CD4-positive, CD25-positive, alpha-beta regulatory T cell (primary cell): ENCODE measurements at places on chromosomes 2 and 18.
A peak's percentile ranks its signal among the peaks of the same experiment; 100 is the strongest.

- DNase-seq: no peak
These were observed 59.9 kb upstream of the SPAG16 start for GRCh38 chr2:213224366-213224765.

DNA sequence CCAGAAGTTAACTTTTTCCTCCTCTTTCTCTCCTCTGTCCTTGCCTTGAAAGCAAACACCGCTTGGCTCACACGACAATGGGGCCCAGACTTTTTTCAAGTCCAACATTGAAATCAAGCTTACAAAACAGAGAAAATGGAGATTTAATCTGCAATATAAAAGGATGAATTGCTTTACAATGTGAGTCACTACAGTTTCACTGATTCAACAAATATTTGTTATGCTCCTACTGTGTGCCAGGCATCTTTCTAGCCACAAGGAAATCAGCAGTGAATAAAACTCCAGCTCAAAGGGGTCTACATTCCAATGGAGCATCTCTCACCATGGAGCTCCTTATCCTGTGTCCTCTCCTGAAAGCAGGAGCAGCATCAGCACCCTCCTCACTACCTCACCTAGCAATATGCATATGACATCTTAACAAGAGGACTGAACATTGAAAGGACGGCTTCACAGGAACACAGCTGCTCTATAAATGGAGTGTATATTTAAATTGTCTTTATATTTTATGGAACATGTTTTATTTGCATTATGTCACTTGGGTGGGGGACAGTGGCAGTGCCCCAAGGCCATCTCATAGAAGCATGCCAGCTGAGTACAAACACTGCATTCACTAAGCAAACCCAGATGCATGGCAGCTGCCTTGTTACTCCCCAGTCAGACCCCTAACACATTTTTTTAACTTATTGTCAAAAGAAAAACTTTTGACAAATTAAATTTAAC, 39.5 kb downstream of the PKDCC start:
- DNase-seq: no peak

- no peak for DNase-seq
These were observed 13.0 kb downstream of the FABP1 start for GRCh38 chr2:88114889-88115288.

DNA sequence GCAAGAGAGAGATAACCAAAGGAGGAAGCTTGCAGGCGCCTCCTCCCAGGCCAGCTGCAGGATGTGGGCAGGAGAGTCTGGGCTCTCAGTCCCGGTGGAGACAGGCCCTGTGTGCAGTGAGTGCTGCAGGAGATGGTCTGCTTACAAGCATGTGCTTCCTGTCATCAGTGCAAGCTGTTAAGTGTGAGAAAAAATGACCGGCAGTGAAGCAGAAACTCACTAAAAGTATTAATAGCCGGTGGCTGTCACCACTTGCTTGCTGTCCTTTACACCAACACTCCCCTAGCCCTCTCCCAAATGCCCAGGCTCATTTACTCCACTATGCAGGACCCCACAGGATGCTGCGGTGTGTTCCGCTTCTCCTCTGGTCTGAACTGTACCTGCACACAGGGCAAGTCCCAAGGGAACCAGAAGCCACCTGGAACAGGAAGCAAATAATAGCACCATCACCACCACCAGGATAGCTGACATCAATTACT, 435.6 kb upstream of the HS6ST1 start:
- DNase-seq: peak; percentile 28

GRCh38 chr2:118449401-118449800, 361.1 kb downstream of the INSIG2 start:
- no peak for DNase-seq

DNA sequence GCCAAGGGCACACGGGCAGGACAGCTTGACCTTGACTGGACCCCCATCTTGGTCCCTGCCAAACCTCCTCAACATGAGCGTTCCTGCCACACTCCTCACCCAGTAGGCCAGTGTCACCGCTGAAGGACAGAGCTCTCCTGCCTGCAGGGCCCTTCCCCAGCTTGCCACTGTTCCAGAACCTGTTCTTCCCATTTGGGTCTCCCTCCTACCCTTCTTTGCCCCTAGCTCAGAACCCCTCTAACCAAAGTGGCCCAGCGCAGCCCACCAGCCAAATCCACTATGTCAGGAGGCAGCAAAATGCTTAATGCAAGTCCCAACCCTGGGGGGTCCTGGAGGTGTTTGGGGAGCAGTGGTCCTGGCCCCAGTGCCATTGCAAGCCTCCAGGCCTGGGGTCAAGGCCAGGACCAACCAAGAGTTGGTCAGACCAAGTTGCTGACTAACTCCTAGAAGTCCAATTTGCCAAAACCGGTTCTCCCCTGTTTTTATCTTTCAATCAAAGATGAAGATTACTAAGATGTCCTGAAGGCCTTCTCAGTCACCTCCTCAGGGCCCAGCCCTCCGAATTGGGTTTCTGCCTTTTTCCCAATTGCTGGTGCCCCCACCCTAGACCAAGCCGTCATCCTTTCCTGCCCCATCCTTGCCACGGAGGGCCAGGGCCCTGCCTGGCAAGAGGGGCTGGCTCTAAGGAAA, 4.5 kb upstream of the ASPRV1 start:
- no peak for DNase-seq

GRCh38 chr2:122858075-122858702, 1102.7 kb downstream of the TSN start:
- DNase-seq: no peak

DNA sequence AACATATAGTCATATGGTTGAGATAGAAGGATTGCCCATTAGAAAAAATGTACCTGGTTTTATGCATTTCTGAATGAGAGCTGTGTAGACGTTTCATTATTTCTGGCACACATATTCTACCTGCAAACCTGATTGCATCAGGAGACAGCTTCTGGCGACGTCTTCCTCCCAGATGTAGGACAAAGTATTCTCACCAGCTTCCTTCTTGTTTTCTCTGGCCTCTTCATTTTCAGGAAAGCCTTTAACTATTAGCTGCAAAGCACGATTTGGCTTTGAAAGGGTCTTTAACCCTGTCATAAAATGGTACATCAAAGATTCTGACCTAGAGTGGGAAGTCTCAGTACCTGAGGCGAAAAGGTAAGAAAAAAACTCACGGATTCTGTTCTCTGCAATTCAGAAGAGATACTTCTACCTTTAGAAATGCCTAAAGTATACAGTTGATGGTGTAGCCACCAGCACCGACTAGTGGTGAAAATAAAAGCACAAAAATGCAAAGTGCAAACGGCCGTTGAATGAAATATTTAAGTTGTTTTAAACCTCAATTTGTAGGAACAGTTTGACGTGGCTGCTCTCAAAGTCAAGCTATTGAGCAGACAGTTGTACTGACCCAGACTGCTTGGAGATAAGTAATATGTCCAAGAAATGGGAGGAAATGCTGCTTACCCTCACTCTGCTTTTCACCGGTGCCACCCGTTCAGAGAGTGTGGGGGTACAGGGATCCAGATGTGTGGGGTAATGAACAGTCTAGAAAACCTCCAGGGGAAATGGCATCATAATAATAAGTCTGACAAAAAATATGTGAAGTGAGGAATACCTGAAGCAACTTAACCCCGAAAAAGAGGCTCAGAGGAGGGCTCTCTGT, 20.2 kb downstream of the IL18RAP start:
- DNase-seq: peak; percentile 54

DNA sequence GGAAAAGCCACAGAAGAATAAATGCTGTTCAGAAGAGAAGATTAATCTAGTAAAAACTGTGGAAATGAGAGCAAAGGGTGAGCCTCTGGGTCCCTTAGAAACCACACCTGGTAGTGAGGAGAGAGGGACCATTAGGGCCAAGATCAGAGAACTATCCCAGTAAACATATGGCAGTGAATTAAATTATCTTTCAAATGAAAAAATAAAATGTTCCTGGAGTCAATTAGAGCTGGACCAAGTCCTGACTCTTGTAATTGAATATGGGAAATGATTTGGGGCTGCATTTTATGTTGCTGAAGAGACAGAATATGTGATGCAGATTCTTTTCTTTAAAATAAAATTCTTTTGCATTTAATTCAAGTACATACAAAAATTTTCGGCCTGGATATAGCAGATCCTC, 62.2 kb upstream of the PAX3 start:
- no peak for DNase-seq

- peak; percentile 51 for DNase-seq
These were observed 24.8 kb upstream of the RPE start for GRCh38 chr2:209977386-209978239.

GRCh38 chr2:224147174-224147573, 108.1 kb upstream of the SERPINE2 start:
- no peak for DNase-seq

- DNase-seq: no peak
These were observed 12.6 kb upstream of the KCMF1 start for GRCh38 chr2:84958135-84959059.

DNA sequence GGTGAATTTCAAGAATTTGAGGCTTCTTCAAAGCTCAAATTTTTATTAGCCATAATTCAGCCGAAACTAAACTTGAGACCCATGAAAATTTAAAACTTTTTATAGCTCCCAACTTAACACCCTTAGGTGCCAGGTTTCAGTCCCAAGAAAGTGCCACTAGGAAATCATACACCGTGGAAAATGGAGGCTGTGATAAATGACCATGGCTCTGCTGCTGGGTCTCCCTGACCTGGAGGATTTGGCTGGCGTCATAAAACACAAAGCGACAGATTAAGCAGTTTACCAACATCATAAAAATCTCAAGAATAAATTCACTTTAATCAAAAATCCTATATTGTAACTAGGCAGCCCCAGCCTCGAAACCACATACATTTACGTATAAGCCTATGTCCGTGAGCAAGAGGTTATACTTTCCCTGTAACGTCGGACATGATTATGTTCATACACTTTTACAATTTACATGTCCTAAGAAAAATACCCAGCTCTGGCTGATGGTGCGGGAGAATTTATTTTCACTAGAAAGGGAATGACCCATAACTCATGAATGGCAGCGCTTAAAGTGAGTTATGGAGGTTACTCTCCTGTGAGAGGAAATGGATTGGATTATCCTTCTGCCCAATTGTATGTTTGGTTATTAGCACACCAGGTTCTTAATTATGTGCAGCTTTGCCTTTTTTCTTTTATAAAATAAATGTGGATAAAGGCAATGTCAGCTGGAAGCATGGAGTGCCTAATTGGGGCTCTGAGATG, 329.4 kb downstream of the AGPS start:
- DNase-seq: no peak

DNA sequence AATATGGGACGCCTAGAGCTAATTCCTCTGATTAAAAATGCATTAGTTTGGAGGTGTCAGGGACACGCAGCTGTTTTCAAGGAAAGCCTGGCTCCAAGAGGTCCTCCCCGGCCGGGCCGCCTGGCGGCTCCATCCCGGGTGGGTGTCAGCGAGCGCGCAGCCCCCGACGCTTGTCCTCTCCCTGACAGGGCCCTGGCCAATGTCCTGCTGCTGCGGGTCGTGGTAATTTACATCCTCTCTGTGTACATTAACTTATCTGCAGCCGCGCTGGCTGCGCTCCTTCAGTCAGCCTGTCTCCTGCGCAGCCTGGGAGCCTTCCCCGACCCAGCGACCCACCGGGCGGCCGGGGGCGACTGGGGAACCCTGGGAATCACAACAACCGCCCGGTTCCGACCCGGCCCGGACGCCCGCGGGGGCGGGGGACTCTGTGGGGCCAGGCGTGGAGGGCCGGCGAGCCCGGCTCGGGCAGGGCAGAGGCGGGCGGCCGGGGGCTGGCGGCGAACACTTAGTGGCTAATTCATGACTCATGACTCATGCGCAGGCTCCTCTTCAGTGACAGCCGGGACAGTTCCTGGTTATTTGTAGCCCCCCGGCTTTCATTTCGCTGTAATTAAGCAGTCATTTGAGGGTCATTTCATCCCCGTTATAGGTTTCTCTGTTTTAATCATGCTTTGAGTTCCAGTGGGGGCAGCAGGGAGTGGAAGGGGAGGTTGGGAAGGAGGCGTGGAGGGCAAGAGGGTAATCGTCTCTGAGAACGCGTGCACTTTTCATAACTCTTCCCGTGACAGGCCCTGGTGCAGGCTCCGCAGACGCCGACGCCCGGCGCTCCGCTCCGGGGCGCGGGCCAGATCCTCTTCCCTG, 141.9 kb upstream of the CTAGE1 start:
- no peak for DNase-seq

DNA sequence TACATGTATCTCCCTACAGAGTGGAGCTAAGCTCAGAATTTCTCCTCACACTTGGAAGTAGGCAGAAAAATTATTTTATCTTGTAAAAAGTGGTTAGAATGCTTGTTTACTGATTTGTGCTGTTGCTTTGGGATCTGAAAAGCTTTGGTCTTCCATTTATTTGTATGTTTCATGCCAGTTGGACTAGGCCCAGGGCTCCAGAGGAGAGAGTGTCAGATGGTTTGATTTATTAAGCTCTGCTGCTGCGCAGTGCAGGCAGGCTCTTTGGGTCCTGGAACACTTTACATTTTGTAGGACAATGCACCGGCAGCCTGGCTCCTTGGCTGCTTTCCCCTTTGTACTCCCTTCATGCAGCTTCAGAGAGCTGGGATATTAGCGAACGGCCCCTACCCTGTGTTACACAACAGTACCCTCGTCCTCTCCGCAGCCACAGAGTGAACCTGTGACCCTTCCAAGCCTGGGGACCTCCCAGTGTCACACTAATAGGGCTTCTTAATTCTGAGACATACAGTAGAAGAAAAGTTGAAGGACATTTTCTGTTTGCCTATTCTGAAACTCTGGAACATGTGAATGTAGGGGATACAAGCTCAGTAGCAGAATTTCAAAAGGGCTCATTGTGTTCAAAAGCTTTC, 56.7 kb upstream of the EML6 start:
- no peak for DNase-seq

DNA sequence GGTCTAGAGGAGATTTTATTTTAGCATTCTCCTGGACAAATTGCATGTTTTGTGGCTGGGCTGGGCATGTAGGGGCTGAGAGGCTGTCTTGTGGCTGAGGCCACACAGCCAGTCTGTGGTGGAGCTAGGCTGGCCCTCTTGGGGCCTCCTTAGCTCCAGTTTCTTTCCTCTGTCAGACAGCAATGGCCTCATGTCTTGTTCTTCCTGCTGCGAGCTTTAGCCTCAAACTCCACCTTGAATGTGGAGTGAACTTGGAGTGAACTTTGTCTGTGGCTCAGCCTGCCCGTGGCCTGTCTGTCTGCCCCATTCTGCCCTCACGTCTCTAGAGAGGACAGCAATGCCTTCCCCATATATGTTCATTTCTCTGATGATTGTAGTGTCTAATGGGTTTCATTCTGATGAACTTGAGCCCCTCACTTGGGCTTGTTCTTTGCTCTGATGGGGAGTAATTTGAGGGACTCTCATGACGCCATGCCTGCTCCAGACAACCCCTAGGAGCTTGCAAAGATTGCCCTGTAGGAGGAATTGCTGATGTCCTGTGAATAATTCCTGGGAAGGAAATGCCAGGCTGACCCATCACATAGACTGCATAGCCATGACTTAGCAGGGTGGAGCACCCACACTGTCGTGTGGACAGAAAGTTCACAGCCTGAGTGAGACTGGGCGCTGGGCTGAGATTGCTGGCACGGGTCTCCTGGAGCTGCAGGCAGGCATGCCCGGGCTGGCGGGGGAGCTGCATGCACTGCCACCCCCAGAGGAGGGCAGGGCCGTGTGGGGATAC, 42.6 kb downstream of the ASAP2 start:
- DNase-seq: no peak

DNA sequence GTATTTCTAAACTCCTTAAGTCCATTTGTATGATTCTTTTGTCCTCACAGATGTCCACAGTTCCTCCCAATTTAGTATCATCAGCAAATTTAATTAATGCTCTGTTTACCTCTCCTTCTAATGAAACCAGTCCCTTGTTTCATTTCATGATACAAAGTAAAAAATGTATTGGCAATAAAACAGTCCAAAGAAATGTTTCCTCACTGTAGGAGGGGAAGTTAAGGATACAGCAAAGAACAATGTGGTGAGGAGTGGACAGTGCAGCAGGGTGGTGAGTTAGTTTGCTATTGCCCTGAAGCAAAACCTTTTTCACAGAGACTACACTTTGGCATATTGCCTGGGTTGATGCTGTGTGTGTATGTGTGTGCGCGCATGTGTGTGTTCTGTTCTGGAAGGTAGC, 401.5 kb downstream of the ARHGAP15 start:
- no peak for DNase-seq
